Stimulated activated CD8-positive, alpha-beta memory T cell treated with anti-CD3 and anti-CD28 coated beads, Interleukin-7, amount 100 ng/mL, for 1 hour (primary cell): ENCODE measurements at places on chromosomes 7 and 10.

DNA sequence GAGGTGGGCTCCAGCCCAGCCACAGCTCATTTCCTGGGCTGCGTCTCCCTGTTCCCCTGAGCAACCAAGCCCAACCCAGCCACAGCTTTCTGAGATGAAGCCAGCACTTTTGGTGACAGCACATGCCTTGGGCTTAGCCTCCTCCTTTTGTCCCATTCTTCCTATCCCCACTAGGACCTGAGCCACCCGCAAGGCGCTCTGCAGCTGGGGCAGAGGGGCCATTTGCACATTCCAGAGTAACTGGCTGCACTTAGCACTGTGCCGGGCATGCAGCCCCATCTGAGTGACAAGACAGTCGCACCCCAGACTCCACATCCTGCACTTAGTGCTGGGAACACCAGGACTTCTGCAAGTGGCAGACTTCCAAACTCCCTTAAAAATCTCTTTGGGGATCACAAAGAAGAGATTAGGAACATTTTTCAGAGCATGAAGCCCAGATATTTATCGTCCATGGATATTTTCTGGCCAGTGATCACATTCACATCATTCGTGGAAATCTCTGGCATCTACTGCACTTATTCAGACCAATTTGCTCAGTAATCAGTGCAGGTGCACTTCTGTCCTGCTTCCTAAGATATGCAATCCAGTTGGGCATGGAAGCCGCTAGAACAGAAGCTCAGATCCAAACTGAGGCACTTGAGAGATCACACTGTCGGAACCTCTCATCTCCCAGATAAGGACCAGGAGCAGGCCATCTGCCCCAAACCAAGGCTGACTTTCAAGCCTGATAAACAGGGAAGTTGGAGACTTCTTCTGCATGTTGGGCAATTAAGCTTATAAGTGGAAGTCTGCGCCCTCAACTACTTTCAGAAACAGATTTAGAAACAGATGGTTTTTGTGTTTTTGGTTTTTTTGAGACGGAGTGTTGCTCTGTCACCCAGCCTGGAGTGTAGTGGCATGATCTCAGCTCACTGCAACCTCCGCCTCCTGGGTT lies 26.4 kb downstream of the CHST15 start:
- no peak for DNase-seq

GRCh38 chr7:14836006-14836405 lies 66.5 kb downstream of the DGKB start:
- no peak for DNase-seq

GRCh38 chr7:78953726-78954363 lies 499.6 kb downstream of the MAGI2 start:
- DNase-seq: no peak

DNA sequence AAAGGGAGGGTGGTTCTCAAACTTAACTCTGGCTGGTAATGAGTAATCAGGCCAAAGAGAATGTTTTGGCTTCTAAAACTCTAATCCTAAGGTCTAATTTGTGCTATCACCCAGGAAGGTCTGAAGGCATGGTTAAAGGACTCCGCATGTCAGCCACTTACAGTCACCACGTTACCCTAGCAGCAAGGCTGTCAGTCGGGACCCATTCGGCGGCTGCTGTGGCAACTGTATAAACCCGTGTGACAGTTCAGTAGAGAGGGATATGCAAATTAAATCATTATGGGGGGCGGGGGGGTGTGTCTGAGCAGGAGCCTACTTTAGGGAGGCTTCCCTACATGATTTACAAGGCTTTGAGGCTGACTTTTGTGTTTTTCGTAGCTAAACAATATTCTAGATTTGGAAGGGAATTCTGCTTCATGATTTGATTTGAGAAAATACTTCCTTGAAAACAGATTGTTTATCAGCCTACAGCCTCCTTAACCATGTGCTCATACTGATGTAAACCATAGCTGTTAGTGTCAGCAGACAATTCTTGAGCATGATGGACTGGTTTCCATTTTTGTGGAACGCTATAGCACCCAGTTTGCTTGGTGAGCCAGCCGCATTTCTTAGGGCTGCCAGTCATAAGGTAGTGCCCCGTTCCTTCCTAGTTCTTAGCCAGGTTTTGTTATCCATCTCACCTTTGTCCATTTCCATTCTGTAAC lies 284.4 kb downstream of the USP6NL start:
- DNase-seq: no peak

DNA sequence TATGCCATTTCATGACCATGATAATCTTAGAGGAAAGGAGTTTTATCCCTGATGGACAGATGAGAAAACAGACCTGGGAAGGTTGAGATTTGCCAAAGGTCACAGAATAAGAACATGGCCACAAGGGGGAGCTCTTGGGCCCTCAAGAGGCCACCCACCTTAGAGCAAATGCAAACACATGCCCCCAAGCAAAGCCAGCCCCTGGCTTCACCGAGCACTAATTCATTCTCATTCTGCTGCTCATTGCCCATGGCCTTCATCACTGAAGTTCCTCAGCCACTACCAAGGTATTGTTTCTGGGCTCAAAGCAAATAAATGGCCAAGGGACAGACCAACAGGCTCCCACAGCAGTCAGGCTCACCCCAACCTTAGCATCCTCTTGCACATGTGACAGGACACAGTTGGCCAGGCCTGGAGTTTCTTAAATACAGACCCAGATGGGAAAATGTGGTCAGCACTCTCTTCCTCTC lies 44.2 kb downstream of the PDLIM1 start:
- no peak for DNase-seq

GRCh38 chr7:150716939-150717338 lies 526 bp downstream of the GIMAP1 start:
- no peak for DNase-seq

GRCh38 chr7:2376351-2377154 lies 21.9 kb downstream of the EIF3B start:
- DNase-seq: no peak

DNA sequence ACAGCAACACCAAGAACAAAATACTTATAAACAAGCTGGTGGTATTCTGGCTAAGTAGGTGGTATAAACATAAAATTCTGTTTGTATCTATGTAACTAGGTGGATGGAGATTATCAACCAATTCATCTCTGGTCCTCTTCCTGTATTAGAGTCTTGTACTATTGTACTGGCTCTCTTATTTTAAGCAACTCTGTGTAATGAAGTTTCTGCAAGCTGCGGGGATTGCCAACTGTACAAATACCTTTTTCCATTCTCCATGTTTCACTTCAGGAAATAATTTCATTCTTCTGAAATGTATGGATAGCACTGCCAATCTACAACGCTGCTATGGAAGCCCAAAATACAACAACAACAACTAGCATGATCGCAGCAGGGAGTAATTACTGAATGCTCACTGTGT lies 44.8 kb downstream of the JAZF1 start:
- DNase-seq: no peak

DNA sequence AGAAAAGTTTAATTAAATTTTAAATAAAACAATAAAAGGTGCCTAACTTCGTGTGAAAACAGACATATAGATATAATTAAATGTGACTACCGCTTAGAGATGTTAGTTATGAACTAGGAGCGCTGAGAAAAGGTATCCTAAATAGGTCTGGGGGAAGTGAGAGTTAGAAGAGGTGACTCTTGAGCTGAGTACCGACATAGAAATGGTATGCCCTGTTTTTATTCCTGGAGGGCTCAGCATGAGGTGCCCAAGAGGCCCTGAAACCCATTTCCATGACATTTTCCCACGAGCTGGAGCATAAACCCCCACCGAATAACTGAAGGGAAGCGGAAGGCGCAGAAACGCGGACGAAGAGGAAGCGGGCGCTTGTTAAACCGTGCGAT lies 433 bp upstream of the STARD3NL start:
- no peak for DNase-seq

DNA sequence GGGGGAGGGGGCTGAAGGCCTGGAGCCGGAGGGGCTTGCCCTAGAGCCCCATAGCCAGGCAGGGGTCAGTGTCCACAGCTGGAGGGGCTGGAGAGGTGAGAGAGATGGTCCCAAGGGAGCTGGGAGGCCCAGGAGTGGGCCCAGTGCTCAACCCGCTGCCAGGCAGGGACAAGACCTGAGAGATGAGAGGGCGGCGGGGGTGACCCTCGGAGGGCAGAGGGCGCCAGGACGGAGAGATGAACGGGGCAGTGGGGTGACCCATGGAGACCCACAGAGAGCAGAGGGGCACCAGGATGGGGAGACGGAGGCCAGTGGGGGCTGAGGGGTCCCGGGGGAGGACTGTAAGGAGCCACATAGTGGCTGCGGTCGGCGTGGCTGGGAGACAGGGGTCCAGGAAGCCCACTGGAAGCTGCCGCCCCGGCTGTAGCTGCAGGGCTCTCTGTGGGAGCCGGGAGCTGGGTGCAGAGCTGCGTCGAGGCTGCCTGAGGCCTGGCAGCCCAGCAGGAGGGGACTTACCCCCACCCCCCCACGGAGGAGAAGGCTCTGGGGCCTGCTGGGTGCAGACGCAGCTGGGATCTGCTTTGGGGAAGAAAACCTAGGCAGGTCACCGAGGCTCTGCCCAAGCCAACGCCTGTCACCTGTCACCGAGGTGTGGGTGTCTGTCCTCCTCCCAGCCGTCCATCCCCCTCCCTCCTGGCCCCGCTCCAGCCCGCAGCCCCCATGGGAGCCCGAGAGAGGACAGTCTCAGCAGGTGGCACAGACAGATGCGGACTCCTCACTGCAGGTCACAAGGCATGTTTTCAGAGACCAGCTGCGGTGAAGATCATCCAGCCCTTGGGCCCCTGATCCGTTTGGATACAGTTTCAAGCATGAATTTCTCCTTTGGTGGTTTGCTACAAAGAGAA lies 25.1 kb downstream of the PWWP2B start:
- no peak for DNase-seq

GRCh38 chr10:20166096-20166675 lies 350.0 kb downstream of the PLXDC2 start:
- DNase-seq: no peak

- DNase-seq: no peak
Measured at GRCh38 chr10:123526356-123527064, 139.6 kb upstream of the GPR26 start.

DNA sequence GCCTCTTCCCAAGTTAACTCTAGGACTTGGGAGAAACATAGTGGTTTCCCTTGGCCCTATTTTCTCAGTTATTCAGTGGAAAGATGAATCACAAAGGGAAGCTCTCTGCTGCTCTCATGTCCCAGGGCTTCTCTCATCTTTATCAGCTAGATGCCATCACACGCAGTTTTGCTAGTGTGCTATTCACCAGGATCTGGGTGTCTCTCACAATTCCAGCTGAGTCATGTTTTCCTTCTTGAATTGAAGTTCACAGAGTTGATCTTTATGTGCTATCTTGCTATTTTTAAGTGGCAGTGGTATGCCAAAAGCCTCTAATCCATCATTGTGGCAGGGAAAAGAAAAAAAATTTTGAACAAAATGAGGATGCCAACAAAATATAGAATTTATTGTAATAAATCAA lies 101.3 kb downstream of the TWIST1 start:
- no peak for DNase-seq

GRCh38 chr7:11427686-11428273 lies 404.2 kb downstream of the THSD7A start:
- DNase-seq: no peak

DNA sequence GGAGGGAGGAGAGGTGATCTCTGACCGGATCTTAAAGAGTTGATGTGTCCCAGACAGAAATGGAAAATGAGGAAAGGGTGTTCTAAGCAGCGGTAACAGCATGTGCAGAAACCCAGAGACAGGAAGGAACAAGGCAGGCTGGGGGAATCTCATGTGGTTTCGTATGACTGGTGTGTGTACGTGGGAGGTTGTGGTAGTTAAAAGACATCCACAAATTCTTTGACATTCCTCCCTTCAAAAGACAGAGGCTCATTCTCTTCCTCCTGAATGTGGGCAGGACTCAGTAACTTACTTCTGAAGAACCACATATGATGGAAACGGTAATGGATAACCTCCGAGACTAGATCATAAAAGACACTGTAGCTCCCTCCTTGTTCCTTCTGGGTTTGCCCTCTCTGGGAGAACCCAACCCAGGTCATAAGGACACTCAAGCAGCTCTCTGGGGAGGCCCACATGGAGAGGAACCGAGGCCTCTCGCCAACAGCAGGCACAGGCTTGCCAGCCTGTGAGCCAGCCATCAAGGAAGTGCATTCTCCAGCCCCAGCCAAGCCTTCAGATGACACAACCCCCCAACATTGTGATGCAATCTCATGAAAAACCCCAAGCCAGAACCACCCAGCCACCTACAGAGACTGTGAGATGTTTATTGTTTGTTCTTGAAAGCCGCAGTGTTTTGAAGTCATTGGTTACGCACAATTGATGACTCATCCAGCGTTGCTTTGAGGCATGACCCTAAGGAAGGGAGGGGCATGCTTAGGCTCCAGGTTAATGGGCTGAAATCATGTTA lies 116.0 kb downstream of the SLIT1 start:
- no peak for DNase-seq

GRCh38 chr7:101754424-101755159 lies 62.8 kb upstream of the CUX1 start:
- no peak for DNase-seq

DNA sequence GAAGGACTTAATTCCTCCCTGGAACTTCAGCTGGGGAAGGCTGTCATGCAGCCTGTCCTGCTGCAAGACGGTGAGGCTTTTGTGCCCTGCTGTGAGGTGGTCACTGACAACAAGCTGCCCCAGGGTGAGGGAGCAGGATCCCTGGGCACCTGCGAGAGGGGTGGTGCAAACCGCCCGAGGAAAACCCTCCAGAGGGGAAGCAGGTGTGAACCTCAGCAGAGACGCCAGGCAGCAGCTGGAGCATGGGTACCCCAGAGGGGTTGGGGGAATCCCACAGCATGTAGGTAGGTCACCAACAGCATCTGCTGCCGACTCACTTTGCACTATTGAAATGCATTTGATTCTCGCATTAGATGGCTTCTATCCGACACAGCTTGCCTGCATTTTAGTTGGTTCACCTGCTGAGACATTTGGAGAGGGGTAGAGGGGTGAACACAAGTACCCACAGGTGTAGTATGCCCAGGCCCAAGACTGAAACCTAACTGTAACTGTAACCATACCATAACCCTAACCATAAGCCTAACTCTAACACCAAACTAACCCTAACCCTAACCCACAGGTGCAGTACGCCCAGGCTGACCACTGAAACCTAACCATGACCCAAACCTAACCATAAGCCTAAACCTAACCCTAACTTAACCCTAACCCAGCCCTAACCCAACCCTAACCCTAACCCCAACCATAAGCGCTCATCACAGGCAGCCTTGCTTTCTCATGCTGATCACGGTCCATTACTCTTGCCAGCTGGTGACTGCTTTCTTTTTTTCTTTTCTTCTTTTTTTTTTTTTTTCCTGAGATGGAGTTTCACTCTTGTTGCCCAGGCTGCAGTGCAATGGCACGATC lies 85.9 kb downstream of the ELFN1 start:
- DNase-seq: no peak

DNA sequence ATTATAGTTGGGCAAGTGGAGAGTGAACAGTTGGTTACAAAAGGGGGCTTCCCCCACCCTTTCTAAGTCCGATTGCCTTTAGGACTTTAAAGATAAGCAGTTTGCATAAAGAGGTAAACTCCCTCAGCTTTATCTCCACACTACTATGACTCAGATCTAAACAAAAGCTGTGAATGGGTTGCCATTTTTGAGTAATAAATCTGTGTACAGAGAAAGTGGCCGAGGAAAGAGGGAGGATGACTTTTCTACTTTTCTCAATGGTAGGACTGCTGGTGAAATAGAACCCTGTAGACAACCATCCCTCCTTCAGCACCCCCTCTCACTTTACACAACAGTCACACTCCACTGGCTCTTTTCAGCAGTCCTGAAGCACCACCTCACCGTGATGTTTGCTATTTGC lies 71.2 kb downstream of the DNMBP start:
- no peak for DNase-seq

GRCh38 chr10:18351421-18351820 lies 211.2 kb downstream of the CACNB2 start:
- no peak for DNase-seq

GRCh38 chr10:56880606-56881005 lies 519.5 kb upstream of the ZWINT start:
- DNase-seq: no peak
